ENCODE measurements at places on chromosomes 12 and 14.

- DNase-seq = no peak
These were observed 13.9 kb downstream of the ARPC3 start for GRCh38 chr12:110436231-110436630.

GRCh38 chr14:99971941-99972747 is 93.1 kb upstream of the EVL start:
- DNase-seq = no peak

DNA sequence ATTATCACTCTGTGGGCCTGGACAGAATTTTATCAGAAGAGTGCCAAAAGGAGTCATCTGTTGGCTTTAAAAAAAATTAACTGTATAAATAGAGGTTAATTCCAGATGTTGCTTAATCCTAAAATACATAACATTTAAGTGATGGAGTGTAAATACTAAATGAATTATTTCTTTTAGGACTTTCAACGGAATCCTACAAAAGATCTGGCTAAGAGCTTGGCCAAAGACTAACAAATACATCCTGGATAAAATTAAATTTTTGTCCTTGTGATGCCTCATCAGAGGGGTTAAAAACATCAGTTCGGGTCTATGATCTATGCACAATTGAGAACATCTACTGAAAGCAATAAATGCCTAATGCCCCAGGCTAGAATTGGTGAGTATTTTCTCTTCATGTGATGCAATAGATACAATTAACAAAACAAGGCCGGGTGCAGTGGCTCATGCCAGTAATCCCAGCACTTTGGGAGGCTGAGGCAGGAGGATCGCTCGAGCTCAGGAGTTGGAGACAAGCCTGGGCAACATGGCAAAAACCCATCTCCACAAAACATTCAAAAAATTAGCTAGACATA is 49.8 kb upstream of the RAP1B start:
- DNase-seq = no peak

DNA sequence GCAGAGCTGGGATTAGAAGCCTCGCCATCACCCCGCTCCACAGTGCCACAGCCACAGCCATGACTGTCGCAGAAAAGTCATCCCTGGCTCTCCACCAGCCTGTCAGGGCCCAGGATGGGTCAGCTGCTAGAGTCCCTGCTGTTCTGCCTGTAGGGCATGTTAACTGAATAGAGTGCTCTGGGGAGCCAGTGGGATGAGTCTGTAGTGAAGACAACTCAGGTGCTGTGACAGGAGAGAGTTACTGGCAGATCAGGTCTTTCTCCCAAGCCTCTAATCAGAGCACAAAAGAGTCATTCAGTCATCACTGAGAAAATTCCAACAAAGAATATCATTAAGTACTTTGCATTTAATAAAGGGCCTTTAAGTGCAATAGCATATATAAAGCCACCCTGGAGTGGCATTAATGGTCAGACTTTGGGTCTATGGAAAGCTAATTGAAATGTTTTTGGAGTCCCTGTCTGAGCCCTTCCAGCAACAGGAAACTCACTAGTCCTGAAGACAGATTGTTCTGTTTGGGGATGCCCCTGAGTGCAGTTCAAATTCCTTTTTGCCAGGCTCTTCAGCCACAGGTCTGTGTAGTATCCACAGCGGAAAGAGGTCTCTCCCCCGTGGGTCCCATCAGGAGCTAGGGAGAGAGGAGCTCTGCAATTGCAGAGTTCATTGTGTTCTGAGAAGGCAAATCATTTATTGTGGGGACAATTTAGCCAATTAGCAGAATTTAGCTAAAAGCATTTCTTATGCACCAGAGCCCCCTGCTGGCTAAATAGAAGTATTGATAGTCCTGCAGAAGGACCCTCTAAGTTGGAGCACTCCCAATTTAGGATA is 45.2 kb upstream of the C14orf132 start:
- no peak for DNase-seq

GRCh38 chr12:68481181-68481941 is 129.3 kb upstream of the RAP1B start:
- no peak for DNase-seq

DNA sequence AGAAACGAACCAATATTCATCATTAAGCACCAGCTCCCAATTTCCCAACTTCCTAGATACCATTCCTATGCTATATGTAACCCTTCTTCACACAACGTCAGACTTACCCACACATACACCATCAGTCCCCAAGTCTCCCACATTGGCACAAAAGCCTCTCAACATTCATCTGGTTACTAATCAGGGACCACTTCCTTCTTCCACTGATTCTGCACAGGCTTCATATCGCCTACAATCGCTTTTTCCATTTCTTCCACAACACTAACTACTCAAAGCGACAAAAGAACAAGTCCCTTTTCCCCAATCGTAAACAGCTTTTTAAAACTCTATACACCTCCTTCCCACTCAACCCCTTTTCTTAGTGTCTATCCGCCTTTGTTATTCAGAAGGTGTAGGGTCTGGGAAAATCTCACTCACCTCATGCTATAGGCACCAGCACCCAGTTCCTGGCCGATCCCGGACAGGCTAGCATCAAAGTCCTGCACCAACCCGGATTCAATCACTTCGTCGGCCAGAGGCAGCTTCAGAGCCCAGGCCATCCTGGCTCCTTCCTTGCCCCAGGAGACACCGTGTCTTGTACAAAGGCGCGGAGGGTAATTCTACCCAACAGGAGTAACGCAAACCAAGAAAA is 936 bp downstream of the TFCP2 start:
- DNase-seq = no peak

GRCh38 chr12:96034621-96035282 is 635 bp downstream of the LTA4H start:
- DNase-seq = no peak

GRCh38 chr14:104421892-104422828 is 157.4 kb upstream of the C14orf180 start:
- no peak for DNase-seq

GRCh38 chr12:46933947-46934346 is 108.2 kb upstream of the SLC38A4 start:
- no peak for DNase-seq

- no peak for DNase-seq
These were observed 232.9 kb downstream of the PCNX1 start for GRCh38 chr14:71140157-71140556.

- no peak for DNase-seq
These were observed 50.2 kb downstream of the ZFYVE26 start for GRCh38 chr14:67766035-67766680.

GRCh38 chr12:62776575-62776974 is 158.4 kb downstream of the PPM1H start:
- no peak for DNase-seq

GRCh38 chr14:99468081-99468480 is 12.6 kb downstream of the SETD3 start:
- no peak for DNase-seq

DNA sequence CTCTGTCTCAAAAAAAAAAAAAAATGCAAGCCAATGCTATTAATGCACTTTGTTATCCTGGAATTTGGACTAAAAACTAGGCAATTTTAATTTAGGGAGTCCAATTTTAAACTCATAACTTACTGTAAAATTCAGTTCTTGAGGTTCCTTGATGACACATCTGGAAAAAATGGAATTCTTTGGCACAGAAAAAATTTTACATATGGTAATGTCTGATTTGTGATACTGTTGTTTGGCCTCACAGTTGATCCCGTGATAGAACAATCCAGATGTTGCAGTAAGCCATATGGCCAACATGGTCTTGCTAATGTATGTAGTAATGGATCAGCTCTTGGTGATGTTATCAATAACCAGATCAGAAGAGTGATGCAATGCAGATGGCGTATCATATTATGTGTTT is 1089.8 kb downstream of the FLRT2 start:
- no peak for DNase-seq

DNA sequence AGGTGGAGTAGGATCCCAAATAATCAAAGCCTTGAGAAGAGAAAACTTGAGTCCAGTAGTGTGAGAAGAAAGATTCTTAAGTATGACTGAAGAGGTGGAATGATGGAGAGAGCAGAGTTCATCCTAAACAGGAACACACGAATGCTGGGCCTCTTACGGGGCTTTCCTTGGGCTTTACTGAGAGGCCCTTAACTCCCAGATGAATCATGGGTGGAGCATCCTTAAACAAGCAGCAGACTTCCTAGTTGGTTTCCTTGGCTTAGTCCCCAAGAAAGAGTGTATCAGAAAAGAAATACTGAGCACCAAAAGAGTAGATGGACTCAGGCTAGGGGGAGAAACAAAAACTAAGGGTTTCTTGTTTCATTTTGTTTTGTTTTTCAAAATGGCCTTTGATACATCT is 132.5 kb downstream of the GPR135 start:
- no peak for DNase-seq

GRCh38 chr12:86216591-86216990 is 39.6 kb downstream of the MGAT4C start:
- DNase-seq = no peak

DNA sequence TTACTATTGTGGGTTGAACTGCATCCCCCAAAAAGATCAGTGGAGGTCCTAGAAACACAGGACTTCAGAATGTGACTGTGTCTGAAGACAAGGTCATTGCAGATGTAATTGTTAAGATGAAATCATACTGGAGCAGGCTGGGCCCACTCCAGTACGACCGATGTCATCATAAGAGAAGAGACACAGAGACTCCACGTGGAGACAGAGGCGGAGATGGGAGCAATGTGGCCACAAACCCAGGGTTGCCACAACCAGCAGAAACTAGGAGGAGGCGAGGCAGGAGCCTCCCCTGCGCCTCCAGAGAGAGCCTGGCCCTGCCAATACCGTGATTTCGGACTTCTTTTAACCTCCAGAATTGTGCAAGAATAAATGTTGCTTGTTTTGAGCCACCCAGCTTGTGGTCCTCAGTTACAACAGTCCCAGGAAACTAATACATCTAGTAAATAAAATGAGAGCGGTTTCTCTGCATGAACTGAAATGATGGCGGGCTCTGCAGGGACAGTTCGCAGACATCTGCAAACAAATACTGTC is 25.7 kb upstream of the FZD10 start:
- DNase-seq = no peak

- no peak for DNase-seq
These were observed 84.2 kb downstream of the PIWIL1 start for GRCh38 chr12:130421896-130422295.

DNA sequence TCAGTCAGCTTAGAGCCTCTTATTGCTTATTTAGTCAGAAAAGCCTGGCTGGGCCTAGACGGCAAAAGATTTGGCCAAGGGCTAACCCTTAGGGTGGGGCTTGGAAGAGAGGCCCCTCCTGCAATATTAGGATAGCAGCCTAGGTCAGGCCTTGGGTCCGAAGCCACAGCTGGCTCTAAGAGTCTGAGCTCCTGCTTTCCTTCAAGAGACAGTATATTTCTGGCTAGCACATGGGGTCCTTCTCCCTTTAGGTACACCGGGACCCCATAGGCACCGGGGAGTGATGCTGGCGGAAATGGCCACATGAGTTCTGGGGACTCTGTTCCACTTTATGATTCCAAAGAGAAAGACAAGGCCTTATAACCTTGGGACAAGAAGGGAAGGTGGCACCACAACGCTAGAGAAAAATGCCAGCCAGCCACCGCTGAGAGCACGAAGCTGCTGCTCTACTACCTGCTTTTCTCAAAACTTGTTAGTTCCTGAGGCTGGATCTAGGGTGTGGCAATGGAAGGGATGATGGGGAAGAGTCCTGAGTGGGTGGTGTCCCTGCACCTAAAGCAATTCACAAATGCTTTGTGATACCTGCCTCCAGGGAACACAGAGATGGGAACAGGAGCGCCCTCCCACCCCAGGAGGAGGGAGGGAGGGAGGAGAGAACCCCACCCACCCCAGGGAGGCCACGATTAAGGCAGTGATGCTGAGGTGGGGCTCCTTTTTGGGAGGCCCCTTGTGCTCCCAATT is 3.1 kb upstream of the AVIL start:
- DNase-seq = no peak

DNA sequence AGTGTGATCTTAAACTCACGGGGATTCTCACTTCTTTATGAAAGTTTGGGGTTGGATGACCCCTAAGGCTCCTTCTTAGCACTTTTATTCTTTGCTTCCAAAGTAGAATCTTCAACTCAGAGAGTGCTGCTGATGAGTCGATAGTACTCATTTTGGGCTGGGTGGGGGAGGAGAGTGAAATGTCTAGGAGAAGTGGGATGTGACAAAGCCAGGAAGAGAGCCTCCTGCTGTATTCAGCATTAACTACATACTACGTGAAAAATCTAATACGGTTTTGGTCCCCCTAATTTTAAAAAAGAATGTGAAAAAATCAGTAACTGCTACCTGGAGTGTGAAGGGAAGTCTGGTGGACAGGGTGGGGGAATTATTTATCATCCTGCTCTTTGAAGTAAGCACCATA is 148.3 kb downstream of the SAMD4A start:
- DNase-seq = no peak

- no peak for DNase-seq
These were observed 84.3 kb upstream of the TTC7B start for GRCh38 chr14:90900476-90901083.

DNA sequence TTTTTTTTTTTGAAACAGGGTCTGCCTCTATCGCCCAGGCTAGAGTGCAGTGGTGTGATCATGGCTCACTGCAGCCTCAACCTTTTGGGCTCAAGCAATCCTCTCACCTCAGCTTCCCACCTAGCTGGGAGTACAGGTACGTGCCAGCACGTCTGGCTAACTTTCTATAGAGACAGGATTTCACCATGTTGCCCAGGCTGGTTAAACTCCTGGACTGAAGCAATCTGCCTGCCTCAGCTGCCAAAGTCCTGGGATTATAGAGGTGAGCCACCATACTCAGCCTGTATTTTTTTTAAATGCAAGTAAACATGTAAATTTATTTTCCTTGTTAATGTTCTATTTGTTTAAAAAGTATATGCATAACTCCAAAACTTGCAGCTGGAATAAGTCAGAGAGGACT is 80.4 kb downstream of the EEA1 start:
- DNase-seq = no peak

GRCh38 chr14:73719791-73720190 is 5.6 kb upstream of the PNMA1 start:
- no peak for DNase-seq

- DNase-seq = no peak
These were observed 76.0 kb downstream of the VCPKMT start for GRCh38 chr14:50040401-50040775.

DNA sequence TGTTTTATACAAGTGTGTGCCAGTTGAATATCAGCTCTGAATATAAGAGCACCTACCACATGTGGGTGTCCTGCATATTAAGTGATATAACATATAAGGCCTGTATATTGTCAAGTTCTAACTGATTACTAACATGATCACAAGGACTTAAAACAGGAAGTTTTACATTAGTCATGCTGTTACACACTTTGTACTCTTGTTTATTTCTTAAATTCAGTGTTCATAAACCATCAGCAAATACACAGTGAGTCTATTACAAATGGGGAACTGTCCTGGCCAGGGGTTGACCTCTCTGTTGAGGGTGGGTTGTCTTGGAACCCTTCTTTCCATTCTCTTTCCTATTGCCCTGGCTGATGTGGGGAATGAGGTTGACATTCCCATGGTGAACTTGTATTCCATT is 19.1 kb downstream of the HELB start:
- no peak for DNase-seq

DNA sequence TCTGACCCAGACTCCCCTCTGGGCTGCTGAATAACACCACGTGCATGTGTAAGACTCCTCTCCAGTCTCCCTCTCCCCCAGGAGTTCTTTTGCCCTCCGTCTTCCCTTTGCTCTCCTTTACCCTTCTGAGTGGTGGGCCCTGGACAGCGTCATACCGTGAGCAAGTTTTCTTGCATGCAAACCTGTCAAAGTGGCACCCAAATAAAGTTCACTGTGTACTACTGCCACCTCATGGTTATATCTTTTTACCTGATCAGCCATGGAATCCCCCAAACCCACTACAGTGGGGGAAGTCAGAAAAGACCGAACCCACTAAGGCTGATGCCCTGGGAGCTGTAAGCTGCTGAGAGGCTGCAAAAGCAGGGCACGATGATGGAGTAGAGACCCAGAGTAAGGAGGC is 131.1 kb upstream of the VRK1 start:
- DNase-seq = no peak

GRCh38 chr14:106094654-106095189 is 568.3 kb downstream of the TMEM121 start:
- DNase-seq = no peak

All from cortex of kidney (tissue), 1 donor.